Activated T-cell treated with anti-CD3 and anti-CD28 coated beads for 48 hours (primary cell): ENCODE measurements at places on chromosomes 12 and 14.

GRCh38 chr14:41022932-41023331 is 583.7 kb upstream of the LRFN5 start:
- DNase-seq = no peak

DNA sequence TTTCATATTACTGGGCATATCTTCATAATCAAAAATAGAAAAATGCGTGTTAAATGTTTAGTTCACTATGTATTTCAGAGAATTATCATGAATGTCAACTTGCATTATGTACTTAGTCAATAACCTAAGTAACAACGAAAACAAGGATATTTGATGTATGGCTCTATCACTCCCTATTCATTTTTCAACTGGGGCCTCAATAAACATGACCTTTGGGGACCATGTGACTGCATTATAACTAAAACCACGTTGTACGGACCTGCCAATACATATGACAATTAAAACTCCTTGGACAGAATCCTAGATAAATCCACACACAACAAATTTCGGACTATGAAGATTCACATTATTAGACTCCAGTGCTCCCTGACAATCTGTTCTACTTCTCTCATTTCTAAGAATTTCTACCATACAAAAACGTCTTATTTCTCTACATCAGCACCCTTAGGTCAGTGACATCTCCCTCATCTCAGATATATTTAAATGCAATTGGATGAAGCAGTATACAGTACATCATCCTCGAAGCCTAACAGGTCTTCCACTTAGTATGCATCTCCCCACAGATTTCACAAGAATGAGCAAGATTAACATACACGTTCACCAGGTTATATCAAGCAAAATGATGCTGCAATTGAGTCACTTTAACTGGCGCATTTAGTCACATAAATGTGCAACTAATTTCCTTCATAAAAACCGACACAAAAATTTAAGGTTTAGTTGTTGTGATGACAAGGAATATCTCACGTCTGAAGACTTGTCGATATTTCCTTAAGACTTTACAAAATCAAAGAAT is 1.5 kb downstream of the UBE2N start:
- DNase-seq = no peak

GRCh38 chr12:76317976-76318375 is 30.2 kb downstream of the BBS10 start:
- no peak for DNase-seq

- no peak for DNase-seq
These were observed 32.9 kb upstream of the IGF1 start for GRCh38 chr12:102513272-102513671.

- no peak for DNase-seq
These were observed 4.0 kb downstream of the SYNDIG1L start for GRCh38 chr14:74421981-74422380.

DNA sequence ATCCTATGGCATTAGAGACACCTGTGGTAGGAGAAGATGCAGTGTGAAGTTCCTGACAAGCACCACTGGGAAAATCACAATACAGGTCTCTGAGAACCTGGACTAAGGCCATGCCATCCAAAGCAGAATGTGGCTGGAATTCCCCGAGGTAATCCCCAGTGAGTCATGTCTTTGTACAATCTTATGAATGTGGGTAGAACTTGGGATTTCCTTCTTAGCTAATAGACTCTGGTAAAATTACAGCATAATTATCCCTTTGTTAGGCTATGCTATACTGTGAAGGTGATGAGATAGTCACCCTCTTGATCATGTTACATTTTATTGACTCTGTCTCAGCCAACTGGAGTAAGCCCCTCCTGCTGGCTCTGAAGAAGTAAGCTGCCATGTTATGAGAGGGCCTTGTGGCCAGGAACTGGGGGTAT is 224.3 kb upstream of the DCN start:
- no peak for DNase-seq

GRCh38 chr12:116381744-116382685 is 104.5 kb upstream of the MED13L start:
- no peak for DNase-seq

- DNase-seq = no peak
These were observed 1954.6 kb upstream of the FLRT2 start for GRCh38 chr14:83575301-83575700.

GRCh38 chr14:52015411-52016030 is 26.2 kb downstream of the RTRAF start:
- DNase-seq = no peak

DNA sequence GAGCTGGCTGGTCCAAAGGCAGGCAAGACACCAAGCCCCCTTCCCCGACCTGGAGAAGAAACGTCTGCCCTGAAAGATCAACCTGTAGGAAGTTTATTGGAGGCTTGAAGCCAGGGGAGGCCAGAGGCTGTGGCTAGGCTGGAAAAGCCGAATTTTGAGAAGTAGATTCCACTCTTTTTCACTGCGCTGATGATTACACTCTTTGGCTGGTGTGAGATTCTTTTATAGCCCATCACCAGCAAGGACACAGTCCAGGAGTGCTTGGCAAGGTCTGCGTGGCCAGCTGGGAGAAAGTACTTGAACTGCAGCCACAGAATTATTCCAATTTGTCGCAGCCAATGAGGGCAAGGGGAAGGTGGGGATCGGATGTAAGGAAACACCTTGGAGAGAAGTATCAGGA is 45.0 kb downstream of the SYNE3 start:
- DNase-seq = no peak

GRCh38 chr14:79166171-79166570 is 996.0 kb downstream of the NRXN3 start:
- DNase-seq = no peak

DNA sequence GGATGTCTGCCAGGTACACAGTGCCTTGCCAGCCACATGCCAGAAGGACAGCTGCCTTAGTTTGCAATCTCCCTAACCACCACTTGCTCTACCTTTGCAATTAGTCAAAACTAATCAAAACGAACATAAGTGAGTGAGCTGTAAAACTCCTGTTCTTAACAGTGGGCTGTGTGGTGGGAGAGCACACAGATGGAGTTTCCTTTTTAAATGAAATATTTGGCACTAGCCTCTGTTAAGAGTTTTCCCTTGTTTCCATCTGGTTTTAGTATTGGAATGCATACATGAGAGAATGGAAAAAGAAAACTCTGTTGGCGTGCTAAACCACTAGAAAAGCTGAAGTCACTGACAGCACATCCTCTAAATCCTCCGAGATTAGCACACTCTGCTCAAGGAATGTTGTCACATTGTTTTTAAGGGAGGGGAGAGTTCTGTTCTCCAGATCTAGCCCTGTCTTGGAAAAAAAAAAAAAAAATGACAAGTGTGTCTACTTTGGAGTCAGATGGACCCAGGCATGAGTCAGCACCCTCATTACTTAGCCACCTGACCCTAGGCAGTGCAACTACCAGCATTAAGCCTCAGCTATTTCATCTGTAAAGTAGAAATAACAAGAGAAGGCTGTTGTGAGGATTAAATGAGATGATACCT is 83.9 kb downstream of the STXBP6 start:
- no peak for DNase-seq

- no peak for DNase-seq
These were observed 4.7 kb upstream of the SPTSSA start for GRCh38 chr14:34466691-34467090.

DNA sequence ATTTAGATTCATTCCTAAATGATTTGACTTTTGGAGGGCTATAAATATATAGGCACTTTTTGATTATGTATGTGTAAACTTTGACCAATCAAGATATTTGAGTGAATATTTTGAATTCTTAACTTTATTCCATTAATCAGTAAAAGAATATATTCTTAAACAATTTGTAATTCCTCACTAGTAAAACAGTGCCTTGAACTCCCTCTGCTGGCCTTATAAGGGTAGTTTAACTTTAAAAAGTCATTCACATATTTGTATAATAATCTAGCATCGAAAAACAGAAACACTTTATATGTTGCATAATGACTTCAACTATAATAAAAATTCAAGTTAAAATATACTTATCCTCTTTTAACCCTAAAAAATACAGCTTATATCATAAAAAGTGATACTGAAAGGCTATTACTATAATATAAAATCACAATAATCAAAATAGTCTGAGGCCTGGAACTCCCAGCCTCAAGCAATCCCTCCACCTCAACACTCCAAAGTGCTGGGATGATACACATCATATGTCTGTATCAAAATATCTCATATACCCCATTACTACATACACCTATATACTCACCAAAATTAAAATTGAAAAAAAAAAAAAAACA is 31.2 kb downstream of the CCDC59 start:
- DNase-seq = no peak

- no peak for DNase-seq
These were observed 82.2 kb upstream of the NEDD1 start for GRCh38 chr12:96824838-96825236.

DNA sequence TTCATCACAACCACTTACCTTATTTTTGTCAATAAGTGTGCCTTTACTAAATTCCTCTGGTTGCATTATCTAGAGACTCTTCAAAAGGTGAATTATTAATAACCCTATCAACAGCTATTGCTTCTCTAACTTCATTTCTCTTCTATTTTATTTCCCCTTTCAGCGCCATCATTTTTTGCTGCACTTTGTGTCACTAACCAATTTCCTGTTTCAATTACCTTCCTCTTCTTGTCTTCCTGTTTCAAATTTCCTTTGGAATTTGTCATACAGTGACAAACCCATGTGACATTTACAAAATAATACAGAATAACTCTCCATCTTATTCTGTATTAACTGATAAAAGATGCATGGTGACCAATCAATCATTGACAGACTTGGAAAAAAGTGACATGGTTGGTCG is 12.2 kb upstream of the CLEC2A start:
- DNase-seq = no peak

DNA sequence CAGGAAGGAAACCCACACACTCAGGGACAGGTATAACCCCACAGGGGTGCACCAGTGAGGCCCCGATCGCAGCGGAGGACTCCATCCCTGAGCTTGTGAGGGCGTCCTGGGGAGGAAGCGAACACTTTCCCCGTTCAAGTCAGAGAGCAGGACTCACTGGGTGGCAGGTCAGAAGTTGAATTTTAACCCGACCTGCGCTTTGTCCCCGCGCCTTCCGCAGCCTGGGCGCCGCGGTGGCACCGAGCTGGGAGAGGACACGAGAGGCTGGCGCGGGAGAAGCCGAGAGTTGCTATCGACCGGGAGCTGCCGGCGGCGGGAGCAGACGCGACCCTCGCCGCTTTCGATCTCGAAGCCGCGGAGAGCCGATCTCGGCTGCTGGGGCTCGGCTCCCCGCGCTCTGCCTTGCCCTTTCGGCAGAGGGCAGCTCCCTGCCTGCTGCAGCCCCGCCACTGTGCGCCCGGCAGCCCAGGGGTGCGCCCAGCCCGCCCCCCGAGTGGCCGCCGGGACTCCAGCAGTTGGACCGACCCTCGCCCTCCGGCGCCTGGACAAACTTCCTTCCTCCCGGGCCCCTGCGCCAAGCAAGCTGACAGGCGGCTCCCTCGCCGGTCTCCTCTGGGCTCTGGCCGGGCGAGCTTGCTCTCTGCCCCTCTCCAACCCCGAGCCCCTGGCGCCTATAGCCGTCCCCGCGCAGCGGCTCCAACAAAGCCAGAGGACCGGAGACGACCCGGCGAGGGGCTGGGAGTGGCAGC is 918 bp downstream of the LIN7A start:
- no peak for DNase-seq

DNA sequence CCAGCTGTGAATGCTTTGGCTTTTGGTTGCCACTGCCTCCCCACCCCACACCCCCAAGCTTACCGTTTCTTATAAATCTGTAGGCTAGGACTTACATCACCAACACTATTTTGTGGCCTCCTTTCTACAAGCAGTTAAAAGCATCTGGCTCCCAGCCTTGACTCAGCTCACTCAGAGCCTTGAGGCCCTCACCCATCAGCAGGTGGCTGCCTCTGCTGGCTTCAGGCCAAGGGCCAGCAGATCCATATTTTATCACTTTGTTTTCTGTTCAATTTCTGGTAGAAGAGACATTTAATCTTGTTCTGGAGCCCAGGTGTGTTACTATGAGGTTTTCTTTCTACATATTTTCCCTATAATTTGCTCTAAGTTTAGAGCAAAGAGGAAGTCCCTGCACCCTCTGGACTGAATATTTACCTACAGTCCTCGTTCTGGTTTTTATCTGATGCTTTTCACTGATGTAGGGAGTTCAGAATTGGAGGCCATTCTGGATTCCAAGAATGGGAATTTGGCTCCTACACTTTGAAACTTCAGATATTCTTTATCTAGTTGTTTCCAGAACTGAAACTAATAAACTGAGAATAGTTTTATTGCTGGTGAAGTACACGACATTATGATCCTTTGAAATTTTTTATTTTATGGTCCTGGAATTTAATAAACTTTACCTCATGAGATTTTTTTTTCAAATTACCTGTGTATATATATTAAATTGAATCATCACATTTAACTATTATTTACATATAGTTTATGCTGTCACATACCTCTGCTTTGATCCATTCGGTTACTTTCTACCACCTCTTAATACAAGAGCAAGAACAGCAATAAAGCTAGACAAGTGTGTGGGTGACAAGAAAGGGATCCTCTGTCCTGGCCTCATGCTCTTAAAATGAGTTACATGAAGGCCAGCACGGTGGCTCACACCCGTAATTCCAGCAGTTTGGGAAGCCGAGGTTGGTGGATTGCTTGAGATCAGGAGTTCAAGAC is 22.2 kb downstream of the PLBD1 start:
- DNase-seq = no peak

DNA sequence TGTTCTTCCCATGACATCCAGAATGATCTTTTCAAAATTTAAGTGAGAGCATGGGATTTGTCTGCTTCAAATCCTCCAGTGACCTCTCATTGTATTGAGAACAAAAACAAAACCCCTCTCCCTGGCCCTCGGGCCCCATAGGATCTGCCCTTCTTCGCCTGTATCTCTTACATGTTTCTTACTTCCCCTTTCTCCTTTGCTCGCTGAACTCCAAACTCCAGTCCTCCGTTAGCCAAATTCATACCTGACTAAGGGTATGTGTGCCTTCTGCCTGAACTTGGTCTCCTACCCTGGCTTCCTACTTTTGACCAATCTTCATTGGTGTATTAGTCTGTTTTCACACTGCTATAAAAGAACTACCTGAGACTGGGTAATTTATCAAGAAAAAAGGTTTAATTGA is 13.2 kb upstream of the TSPAN11 start:
- no peak for DNase-seq

GRCh38 chr14:45034730-45035129 is 49.2 kb upstream of the PRPF39 start:
- DNase-seq = no peak

- no peak for DNase-seq
These were observed 5.5 kb downstream of the KRT74 start for GRCh38 chr12:52568111-52568510.

DNA sequence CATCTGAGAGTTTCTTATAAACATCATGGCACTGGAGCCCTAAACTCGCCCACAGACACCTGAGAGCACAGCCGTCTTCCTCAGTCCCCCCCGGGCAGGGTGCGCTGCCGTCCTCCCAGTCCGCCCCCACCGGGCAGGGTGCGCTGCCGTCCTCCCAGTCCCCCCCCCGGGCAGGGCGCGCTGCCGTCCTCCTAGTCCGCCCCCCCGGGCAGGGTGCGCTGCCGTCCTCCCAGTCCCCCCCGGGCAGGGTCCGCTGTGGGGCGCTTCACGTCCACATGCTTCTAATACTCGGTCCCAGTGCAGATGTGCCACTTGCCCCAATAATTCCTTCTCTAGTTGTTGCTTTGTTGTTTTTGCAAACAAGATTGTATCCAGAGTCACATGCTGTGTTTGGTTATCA is 6.9 kb upstream of the ADSS1 start:
- no peak for DNase-seq

- DNase-seq = no peak
These were observed 148.8 kb downstream of the CEP128 start for GRCh38 chr14:80792771-80793170.
